ENCODE measurements at places on chromosomes 6 and 20. TPM values are rescaled to one million over a fixed set of nuclear protein-coding genes. Genes with fewer than 3 reads are reported as not detected.

Gene RHAG
- not detected for total RNA-seq

Gene B3GAT2
- total RNA-seq, result 0.24 TPM

Gene C6orf58
- total RNA-seq, result not detected

Gene CST2
- not detected for total RNA-seq

DNA sequence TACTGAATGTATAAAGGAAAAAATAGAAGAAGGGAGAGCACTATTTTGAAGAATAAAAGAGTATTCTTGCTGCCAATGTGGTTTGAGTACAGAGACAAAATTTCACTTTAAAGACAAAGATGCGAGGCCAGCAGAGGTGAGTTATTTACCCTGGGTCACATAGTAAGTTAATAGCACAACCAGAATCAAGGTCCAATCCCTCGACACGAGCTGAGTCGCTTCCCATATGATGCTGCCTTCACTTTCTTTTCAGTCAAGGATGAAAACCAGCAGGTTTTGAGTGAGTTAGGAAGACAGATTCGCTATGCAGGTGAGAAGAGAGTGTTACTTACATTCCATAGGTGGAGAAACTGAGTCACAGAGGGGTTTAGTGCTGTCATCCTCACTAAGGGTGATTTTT, 75.8 kb downstream of the F13A1 start:
- H3K36me3 ChIP-seq, result no peaks in the 10 kb centered on the region
- no peak overlapping the region for H3K4me3 ChIP-seq
- no peaks in the 10 kb centered on the region for H3K4me1 ChIP-seq
- no peak for DNase-seq

GRCh38 chr6:134472661-134473060, 154.7 kb upstream of the SGK1 start:
- DNase-seq, result no peak
- no peak overlapping the region for H3K4me3 ChIP-seq
- no peaks in the 10 kb centered on the region for H3K27me3 ChIP-seq
- no peak overlapping the region for H3K27ac ChIP-seq
- H3K4me1 ChIP-seq, result no peaks in the 10 kb centered on the region
